ENCODE measurements at places on chromosomes 13 and 19.

DNA sequence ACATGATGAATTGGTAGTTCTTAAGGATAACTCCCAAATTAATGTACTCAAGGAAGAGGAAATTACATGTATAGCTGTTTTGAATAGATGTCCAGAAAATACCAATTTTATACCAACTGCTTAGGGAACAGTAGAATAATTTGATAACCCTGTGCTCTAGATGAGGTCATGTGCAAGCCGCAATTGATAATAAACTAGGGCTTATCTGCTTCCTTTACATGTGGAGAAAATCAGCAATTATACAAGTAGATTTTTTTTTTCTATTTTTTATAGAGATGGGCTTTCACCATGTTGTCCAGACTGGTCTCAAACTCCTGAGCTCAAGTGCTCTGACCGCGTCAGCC is 9.3 kb downstream of the TPT1 start:
- DNase-seq = no peak

GRCh38 chr13:45194081-45194939 is 6.5 kb downstream of the KCTD4 start:
- DNase-seq = no peak

GRCh38 chr19:46186101-46186716 is 38.2 kb downstream of the IGFL2 start:
- no peak for DNase-seq

DNA sequence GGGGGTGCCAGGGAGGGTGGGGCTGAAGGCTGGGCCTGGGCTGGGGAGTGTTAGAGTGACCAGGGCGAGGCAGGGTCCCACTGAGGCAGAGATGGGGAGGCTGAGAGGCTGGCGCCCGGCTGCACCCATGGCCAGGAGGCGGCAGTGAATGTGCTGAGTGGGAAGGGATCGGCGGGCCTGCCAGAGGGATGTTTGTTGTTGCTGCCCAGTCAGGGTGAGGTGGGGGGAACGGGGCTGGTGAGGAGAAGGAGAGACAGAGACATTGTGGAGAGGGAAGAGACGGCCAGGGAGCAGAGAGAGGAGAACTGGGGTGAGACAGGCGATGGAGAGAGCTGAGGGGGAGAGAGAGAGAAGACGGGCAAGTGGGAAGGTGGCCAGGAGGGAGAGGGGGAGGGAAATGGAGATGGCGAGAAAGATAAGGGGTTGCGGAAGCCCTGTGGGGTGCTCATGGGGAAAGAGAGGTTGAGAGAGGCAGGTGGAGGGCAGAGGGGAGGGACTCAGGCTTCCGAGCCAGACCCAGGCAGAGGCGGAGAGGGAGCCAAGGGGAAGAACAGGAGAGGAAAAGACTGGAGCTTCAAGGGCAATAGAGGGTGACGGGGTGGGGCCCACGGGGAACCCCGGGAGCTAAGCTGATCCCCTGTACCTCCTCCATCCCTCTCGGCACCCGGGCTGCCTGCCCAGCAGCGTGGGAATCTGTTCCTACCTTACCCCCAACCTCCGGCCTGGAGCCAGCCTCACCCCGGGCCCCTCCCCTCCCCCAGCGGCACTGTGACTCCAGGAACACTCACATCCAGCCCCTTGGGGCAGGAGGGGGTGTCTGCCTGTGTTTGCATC is 690 bp upstream of the B3GNT8 start:
- no peak for DNase-seq

DNA sequence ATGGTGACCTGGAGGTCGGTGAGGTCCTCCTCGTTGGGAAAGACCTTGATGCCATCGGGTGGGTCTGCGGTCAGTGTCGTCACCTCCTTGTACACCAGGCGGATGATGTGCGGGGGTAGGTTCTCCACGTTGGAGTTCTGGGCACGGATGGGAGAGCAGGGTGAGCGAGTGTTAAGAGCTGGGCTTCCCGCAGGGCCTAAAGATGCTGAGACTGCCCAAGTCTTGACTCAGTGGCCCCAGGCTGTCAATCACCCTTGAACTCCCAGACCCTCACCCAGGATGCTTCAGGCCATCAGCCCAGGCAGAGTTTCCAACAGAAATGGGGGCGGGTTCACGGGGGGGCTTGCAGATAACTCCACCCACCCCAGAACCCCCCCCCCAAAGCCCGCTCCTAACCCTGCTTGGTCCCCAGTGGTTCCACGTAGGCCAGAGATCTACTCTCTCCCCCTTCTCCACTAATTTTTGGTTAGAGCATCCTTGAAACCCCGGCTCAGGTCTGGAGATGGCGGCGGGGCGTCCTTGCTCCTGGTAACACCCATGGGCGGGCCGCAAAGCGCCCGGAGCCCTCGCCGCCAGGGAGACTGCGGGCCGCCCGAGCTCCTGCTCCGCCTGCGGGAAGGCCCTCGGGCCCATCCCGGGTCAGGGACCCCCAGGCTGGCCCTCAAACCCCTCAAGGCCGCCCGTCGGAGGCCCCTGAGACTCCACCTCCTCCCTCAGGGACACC is 600 bp downstream of the UBE2S start:
- DNase-seq = no peak

DNA sequence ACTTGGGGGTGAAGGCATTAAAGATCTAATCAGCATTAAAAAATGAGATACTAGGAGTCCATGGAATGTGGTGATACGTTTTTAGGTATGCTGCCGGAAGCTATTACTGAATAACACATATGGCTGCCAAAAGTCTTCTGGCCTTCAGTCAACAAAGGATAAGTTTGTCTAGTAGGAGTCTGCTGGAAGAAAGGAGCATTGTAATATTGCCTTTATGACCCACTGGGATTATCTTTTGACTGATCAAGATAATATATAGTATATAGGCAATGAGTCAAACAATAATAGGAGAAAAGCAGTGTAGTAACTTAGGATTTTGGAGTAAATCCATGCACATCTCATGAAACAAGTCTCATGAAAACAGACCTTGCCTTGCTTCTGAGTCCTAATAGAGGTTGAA is 295.4 kb downstream of the SLITRK6 start:
- DNase-seq = no peak

- DNase-seq = no peak
Observed at GRCh38 chr13:22077764-22078163, 406.9 kb downstream of the FGF9 start.

DNA sequence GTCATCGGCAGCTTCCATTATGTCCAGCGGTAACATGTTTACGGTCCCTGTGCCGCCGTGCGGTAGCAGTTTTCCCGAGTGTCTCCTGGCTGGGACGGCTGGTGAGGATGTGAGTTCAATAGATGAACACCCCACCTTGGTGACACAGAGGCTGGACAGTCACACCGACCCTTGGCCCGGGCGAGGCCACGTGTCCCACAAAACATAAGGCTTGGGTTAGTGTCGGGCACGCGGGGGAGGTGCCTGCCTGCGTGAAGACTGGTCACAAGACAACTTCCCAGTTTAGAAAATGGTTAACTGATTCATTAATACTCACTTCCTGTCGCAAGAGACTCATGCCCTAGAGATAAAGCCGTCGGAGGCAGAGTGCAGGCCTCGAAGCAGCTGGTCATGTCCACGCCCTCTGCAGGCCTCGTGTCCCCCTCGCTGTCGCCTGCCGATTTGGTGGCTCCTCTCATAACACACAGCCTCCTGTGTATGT is 17.2 kb downstream of the RASA3 start:
- no peak for DNase-seq

GRCh38 chr19:14059093-14059480 is 2.8 kb downstream of the PALM3 start:
- no peak for DNase-seq

- DNase-seq = no peak
Observed at GRCh38 chr13:84497613-84498012, 615.3 kb upstream of the SLITRK1 start.

DNA sequence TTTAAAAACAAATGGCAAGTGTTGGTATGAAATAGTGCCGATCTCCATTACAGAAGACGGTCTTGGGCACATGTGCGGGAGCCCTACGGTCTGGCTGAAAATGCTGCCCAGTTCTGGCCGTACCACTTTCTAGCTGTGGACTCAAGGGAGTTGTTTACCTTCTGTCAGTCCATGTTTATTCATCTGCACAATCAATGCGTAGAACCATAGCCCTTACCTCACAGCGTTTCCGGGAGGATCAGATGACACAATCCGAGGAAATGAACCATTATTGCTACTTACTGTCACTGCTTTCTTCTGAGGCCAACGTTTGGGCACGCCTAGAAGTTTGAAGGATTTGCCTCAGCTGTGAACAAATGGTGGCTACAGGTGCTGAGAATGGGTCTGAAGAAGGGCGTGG is 31.2 kb downstream of the GADD45B start:
- no peak for DNase-seq

- no peak for DNase-seq
Observed at GRCh38 chr13:72463561-72463960, 263.9 kb downstream of the MZT1 start.

GRCh38 chr13:30978981-30979956 is 46.8 kb downstream of the TEX26 start:
- DNase-seq = no peak

DNA sequence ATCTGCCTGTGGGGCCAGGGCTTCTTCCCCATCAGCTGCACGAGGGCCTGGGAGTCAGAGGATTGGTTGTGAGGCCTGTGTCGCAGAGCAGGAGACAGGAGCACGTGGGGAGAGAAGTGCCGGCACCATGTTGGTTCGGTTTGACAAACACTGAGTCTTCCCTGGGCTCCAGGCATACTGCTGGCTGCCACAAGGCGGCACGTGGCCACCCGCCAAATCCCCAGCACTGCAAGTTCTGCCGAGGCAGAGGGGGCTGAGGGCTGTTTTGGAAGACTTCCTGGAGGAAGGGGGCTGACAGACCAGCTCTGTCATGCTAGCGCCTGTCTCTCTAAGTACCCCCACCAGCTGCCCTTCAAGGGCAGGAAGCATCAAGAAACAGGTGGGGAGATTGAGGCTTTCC is 9.5 kb downstream of the SHANK1 start:
- DNase-seq = no peak

- no peak for DNase-seq
Observed at GRCh38 chr13:101919541-101920181, 467.2 kb downstream of the ITGBL1 start.

DNA sequence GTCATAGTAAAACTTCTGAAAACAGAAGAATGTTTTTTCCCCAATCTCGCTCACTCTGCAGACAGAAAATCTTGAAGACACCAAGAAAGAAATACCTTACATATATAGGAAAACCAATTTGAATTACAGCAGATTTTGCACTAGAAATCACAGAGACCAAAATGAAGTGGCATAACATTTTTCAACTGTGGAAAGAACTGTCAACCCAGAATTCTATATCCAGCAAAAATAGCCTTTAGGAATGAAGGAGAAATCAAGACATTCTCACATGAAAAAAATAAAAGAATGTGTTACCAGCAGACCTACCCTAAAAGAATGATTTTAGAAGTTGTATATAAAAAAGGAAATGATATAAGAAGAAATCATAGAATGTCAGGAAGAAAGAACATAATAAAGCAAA is 28.7 kb downstream of the CCDC122 start:
- no peak for DNase-seq

GRCh38 chr19:3653865-3654513 is 27.4 kb upstream of the CACTIN start:
- no peak for DNase-seq

- no peak for DNase-seq
Observed at GRCh38 chr13:101013245-101013644, 338.6 kb upstream of the TMTC4 start.

- DNase-seq = no peak
Observed at GRCh38 chr13:46817095-46817494, 20.1 kb upstream of the ESD start.

DNA sequence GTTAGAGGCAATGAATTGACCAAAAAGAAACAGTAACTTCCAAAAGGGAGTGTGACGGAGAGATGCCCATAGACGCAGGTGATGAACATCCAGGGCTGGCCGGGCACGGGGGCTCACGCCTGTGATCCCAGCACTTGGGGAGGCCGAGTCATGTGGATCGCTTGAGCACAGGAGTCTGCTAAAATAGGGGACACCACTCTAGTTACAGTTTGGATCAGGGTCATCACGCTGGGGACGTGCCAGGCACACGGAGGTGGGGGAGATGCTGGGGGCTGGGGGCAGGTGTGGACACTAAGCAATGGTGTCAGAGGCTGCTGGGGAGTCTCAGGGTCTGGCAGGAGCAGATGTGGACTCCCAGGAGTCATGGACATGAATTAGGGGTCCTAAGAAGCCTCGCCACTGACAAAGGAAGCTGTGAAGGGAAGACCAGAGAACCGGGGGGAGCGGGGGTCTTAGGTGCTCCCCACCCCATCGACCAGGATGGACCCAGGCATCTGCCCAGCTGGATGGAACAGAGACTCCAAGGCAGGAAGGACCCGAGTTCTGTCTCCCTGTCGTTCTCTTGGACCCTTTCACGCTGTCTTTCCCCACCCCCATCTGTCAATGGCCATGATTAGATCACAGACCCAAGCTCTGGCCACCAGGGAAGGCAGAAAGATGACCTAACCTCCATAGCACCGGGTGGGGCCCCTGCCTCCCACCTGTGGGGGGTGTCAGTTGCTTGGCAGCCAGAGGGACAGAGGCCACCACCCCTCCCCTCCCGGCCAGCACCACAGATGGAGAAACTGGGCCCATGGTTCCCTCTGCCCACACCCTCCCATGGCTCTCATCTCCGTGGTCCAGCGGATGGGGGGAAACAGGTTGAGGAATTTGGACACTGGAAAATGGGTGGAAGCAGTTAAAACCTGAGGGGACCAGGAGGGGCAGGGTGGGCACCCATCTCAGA is 19.6 kb downstream of the CCDC8 start:
- DNase-seq = no peak

DNA sequence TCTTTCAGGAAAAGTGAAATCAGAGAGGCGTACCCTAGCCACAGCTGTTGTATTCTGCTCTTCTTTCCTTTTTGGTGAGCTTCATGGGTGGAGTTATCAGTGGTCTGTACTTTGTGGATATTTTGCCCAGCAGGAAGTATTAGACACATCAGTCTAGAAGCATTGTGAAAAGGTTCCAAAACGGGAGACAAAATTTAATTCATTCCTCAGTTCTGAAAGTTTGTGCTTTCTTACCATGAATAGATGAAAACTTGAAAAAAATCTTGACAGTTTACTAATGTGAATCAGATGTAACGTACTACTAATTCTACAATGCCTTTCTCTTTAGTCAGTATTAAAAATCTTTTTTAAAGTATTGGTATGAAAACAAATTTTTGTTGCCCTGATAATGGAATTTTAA is 116.8 kb downstream of the DNAJC3 start:
- DNase-seq = no peak
